ENCODE measurements at places on chromosomes 1 and 21.

DNA sequence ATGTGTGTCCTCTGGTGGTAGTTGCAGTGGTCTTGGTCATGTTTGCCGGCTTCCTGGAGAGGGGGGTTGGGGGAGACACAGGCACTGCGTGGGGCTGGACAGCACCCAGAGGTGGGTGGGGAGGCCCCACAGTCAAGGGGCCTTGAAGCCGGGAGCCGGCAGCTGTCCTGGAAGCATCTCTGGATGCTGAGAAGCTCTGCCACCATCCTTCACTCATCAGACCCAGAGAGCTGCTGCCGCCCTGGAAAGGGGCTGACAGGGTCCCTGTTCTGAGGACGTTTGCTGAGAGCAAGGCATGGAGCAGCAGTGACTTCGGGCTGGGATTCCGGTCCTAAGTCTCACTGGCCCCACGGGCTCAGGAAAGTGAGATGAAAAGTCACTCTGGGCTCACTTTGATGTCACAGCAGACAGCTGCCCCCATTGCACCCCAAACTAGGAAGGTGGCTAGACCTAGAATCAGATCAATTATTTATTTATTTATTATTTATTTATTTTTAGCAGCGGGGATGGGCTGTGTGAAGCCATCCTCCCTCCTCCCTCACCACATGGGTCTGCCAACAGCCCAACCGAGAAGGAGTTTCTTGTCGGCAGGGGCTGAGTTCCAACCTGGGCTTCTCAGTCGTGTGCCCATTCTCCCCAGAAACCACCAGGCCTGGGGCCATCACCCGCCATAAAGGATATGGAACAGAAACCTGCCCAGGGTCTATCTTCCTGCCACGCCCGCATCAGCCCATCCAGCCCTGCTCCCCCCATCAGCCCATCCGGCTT, 547.4 kb downstream of the PTPRU start:
- no peak for DNase-seq

DNA sequence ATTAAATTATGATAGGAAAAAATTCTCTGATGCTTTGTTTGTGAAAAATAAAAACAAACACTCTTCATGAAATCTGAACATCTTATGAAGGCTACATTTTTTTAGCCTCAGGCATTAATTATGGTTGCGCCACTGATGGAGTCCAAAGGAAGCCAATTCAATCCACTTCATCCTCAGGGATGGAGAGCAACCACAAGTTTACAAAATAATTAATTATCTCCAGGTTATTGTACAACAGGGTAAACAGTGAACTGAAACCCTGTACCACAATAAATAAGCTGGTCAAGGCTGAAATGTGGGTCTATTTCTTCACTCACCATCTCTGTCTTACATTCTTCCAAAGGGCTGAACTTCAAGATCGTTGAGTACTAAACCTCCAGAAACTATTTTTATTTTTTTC, 49.2 kb downstream of the MRPL39 start:
- DNase-seq = no peak

GRCh38 chr1:27416387-27417111, 24.1 kb downstream of the GPR3 start:
- DNase-seq = no peak

- no peak for DNase-seq
Measured at GRCh38 chr1:204649721-204650521, 35.6 kb downstream of the LRRN2 start.

GRCh38 chr1:159170639-159171038, 776 bp upstream of the CADM3 start:
- no peak for DNase-seq

DNA sequence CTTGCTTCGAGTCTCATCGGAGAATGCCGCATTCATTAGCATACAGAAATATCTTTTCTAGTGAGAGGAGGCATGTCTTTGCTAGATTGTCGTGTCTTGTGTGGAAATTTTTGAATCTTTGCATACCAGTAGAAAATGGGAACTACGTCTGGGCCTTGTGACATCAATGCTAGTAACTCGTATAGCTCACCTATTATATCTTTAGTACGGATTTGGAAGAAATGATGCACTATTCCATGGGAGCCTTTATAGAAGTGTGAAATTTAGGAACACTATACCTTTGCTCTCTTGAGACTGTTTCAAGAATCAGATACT, 835 bp downstream of the UHMK1 start:
- DNase-seq = no peak

- peak; percentile 36 for DNase-seq
Measured at GRCh38 chr1:19113697-19114092, 96.4 kb downstream of the UBR4 start.
